ENCODE measurements at places on chromosomes 16 and 17. TPM values are rescaled to one million over a fixed set of nuclear protein-coding genes. Genes with fewer than 3 reads are reported as not detected.

DNA sequence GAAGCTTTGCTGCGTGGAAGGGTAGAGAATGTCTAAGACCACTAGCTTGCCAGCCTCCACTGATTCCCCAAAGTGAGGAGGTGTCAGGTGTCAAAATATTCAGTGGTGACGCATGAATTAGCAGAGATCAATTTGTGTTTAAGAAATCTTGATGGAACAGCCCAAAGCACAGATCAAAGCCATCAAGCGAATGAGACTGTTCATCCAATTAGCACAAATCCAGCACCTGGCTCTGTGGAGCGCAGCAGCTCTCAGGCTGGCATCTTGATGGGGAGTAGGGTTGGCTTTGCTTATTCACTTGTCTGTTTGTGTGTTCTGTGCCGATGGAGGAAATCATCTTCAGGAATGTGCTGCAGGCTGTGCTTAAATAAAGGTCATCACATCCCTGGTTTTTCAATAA is 456.8 kb upstream of the CCL2 start:
- no peak for DNase-seq
- H3K27me3 ChIP-seq, result peaks cover 12% of the 10 kb centered on the region
- H3K36me3 ChIP-seq, result no peaks in the 10 kb centered on the region
- no peak overlapping the region for H3K4me3 ChIP-seq
- H3K4me1 ChIP-seq, result no peaks in the 10 kb centered on the region

GRCh38 chr17:72702998-72703397 is 389.5 kb downstream of the SLC39A11 start:
- peak; percentile 64 for DNase-seq
- H3K4me1 ChIP-seq, result peaks cover 17% of the 10 kb centered on the region

Gene TBX4
- not detected for total RNA-seq

DNA sequence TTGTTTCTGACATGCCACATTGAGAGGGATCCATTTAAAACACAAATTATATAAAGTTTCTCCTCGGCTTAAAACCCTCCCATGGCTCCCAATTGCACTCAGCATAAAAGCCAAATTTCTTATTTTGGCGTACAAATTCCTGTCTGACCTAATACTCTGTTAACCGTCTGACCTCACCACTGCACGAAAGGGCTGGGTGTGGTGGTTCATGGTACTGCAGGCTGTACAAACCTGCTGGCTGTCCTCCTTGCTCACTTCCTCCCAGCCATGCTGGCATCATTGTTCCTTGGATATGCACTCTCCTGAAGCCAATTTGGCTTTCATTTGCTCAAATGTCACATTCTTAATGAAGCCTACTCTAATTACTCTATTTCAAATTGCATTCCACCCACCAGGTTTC is 301.6 kb upstream of the C16orf82 start:
- no peak overlapping the region for H3K4me3 ChIP-seq
- DNase-seq, result peak; percentile 39
- peaks cover 30% of the 10 kb centered on the region for H3K27me3 ChIP-seq

- no peaks in the 10 kb centered on the region for H3K27me3 ChIP-seq
- no peak for DNase-seq
- no peaks in the 10 kb centered on the region for H3K4me1 ChIP-seq
- no peaks in the 10 kb centered on the region for H3K36me3 ChIP-seq
- H3K27ac ChIP-seq, result no peak overlapping the region
- no peak overlapping the region for H3K4me3 ChIP-seq
These were observed 29.1 kb upstream of the EIF1 start for GRCh38 chr17:41659427-41660212.

GRCh38 chr17:82750241-82750908 is 1.5 kb upstream of the TBCD start:
- H3K27ac ChIP-seq, result no peak overlapping the region
- no peak for DNase-seq
- no peak overlapping the region for H3K4me3 ChIP-seq
- no peaks in the 10 kb centered on the region for H3K36me3 ChIP-seq
- H3K4me1 ChIP-seq, result peaks cover 12% of the 10 kb centered on the region
- H3K27me3 ChIP-seq, result no peaks in the 10 kb centered on the region

- no peaks in the 10 kb centered on the region for H3K4me1 ChIP-seq
- peaks cover 5% of the 10 kb centered on the region for H3K27me3 ChIP-seq
- no peak overlapping the region for H3K27ac ChIP-seq
- H3K36me3 ChIP-seq, result no peaks in the 10 kb centered on the region
- no peak overlapping the region for H3K4me3 ChIP-seq
These were observed 8.5 kb upstream of the CCL1 start for GRCh38 chr17:34371405-34372100.

Gene TEX14
- 0.50 TPM for total RNA-seq
